ENCODE measurements at places on chromosomes 16 and 17.

- no peak for DNase-seq
These were observed 32.4 kb downstream of the DCAKD start for GRCh38 chr17:45018848-45019711.

GRCh38 chr16:50440991-50441390 is 72.2 kb upstream of the BRD7 start:
- no peak for DNase-seq

GRCh38 chr16:11546608-11547061 is 40.1 kb downstream of the LITAF start:
- DNase-seq, result no peak

GRCh38 chr17:48593840-48594537 is 410 bp upstream of the HOXB5 start:
- peak; percentile 90 for DNase-seq

DNA sequence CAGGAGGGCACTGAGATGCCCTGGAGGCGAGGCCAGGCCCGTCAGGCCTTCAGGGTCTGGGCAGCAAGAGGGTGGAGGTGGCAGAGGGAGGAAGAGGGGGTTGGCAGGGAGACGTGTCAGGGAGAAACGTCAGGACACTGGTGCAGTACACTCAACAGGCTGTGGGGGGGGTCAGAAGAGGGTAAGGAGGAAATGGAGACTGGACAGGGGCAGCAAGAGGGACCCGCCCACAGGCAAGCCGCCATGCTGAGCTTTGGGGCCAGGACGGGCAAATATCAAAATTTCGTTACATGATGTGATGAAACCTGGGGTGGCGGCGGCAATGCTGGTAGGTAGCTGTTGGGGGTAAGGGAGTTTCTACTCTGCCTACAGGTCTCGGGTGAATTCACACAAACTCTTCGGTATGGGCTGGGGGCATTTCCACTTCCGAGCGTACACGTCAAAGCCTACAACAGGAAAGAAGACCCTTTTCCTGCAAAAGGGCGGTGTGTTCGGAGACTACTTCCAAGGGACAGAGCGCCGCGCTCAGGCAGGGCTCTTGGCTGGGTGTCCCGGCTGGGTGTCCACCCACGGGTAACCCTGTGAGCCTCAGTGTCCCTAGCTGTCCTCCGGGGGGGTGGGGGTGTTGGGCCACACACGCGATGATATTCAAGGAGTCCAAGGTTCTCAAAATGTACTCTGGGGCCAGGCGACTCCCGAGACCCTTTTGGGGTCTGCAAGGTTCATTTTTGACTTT is 43.3 kb upstream of the ATP2A3 start:
- DNase-seq, result no peak

DNA sequence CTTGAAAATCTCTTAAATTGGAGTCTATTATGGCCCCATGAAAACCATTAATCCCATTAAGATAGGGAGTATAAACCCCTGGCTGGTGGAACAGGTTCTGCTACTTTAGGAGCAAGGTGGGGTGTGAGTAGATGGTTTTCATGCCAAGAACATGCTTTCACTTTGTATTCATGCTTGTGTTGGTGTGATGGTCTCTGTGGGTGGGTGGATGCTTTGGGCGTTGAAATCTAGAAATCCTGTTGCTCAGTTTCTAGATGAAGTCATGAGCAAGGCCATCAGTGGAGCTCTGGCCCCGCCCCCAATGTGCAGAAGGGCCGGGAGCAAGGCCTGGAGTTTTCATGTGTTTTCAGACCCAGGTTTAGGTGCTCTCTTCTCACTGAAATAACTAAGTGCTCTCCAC is 20.1 kb downstream of the PLD6 start:
- no peak for DNase-seq

DNA sequence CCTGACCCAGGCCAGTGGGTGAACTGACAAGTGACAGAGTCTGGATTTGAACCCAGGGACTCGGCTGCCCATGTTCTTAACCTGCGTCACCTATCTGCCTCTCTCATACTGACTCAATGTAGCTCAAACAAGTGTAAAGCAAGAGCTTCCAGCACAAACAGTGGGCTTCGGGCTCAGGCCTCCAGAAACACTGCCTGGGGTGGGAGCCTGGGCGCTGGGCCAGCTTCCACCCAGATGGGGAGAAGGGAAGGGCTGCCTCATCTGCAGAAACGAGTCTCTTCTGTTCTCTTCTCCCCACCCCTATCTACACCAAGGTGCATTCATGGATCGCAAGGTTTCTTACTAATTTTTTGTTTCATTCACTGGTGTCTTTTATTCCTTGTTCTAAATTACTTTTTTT is 1.3 kb downstream of the CDRT4 start:
- no peak for DNase-seq

DNA sequence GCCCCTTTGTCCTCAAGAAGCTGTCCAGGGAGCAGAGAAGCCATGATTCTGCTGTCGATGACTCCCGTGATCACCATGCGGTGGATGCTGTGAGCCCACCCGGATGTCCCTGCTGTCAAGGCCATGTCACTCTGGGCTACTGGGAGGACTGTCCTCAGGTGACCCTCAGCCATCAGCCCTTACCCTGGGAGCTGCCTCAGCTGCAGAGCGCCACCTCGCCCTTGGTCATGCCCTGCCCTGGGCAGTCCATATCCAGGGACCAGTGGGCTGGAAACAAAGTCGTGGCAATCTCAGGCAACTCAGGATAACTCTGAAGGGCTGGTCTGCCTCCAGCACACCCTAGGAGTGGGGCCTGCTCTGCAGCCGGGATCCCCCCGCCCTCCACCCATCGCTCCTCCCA is 63.6 kb downstream of the CACNG5 start:
- DNase-seq, result no peak

DNA sequence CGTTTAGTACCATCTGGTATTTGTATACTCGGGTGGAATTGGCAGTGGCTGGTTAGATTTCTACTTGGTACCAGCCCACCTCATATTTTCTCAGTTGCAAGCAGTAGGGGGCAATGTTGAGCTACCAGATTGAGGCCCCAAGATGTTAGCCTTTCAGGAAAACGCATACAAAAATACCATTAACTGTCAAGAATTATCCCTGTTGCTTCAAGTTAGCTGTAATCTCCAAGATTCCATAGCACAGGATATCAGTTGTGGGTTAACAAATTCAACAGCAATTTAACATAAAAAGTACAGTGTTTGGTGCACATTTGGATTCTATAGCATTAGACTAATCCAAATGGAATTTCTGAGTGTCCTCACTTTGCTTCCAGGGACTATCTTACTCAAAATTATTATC is 188.2 kb downstream of the FTO start:
- DNase-seq, result peak; percentile 48

DNA sequence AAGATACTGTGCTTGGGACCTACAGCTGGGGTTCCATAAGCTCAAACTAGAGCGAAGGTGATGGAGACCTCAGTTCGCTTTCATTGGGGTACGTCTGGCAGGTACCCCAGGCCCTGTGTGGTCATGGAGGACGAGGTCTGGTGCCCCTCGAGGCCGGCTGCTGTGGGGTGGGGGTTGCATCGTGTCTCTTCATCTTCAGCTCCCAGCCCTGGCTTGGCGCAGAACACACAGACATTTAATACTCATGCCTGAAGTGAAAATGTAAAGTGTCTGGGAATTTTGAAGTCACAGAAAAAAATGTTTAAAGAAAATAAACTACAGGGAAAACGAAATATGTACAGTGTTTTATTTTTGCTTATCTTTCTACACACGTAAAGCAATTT is 80.5 kb downstream of the TBC1D16 start:
- DNase-seq, result no peak

DNA sequence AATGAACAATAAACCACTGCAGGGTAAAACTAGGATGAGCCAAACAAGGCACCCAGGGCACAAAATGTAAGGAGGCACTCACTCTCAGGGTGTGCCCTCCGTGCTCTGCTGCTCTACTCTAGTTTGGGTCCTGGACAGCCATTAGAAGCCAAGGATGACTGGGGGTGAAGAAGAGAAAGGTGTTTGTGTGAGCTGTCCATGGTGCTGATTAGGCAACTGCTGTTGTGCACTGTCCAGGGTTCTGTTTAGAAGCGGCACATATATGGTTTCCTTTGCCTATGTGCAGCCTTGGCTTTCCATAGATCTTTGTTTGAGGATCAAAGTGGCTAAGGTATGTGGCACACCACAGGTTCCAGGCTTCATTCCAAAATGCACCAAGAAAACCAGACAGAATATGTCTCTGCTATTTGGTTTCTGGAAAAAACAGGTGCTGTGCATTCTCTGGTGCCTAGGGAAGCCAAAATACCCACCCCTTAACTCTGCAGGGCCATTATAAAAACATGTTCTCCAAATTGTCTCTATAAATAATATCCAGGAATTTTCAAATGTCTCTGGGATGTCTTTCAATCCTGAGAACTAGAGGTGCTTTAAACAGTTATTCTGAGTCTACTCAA is 123.5 kb downstream of the CBLN1 start:
- peak; percentile 21 for DNase-seq

GRCh38 chr16:84647828-84648594 is at the start of gene KLHL36:
Gene KLHL36 (plus strand): TSS chr16:84648511. CDS start chr16:84650868, 2,357 bp downstream.
- no peak for DNase-seq

- DNase-seq, result no peak
These were observed 20.9 kb downstream of the TMEM11 start for GRCh38 chr17:21193031-21193430.

DNA sequence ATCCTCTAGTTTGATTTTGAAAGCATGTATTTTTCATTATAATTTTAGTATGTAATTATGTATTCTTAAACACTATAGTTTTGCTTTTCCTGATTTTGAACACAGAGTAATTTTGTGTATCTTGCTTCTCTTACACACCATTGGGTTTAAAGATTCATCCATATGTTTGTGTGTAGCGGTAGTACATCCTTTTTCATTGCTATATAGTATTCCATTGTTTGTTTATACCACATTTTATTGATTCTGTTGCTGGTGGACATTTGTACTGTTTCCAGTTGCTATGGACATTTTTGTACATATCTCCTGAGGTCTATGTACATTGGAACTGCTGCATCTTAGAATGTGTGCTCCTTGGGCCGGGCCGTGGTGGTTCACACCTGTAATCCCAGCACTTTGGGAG is 20.5 kb upstream of the LASP1NB start:
- DNase-seq, result no peak

All from left renal pelvis (tissue), 4 donors.